ENCODE measurements at places on chromosomes 7 and 10.

DNA sequence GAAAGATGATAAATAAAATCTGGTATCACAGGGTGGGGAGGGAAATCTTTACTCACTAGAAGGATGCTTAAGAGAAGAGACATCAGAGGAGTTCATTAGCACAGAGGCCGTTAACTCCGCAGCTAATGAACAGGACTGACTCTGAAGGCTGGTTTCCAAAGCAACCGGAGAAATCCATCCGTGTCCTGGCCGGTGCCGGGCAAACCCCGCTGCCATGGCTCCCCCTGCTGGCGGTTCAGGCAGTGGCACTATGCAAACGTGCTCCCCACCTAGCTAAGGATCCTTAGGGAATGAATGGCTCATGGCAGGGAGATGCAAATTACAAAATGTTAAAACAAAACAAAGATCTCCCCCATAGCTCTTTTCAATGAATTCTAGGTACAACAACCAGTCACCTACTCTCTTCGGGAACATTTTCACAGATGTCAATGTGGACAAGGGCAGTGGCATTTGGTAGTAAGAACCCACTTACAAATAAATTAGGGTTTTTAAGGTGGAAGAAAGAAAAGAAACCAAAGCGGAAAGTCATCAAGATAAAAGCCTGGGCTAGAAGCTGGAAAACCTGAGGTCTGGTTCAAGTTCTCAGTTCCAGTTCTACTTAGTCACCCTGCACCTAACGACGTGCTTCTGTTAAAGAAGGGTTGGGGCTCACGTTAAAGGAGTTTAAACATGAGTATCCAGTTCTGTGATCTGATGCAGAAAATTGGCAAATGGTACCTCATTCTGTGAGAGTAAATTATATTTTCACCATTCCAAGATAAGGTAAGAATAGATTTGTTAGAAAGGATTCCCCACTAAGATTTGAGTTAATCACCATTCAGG, 138.2 kb downstream of the SVIL start:
- DNase-seq = peak; percentile 86

DNA sequence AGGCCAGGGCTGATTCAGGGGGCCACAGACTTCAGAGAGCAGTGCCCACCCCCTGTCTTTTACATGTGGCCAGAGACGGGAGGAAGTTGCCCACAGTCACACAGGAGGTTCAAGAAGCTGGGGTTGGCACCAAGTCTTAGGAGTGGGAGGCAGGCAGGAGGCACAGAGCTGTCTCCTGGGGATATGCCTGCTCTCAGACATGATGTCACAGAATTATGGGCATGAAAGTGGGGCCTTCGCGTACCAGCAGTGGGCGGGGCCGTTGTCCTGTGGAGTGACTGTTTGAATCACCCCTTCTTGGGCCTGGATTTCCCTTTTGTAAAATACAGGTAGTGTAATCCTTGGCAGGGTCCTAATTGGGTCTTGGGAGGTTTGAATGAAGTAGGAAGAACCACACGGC, 81.2 kb upstream of the PPIF start:
- no peak for DNase-seq

- DNase-seq = no peak
Observed at GRCh38 chr10:34176351-34176750, 638.7 kb downstream of the PARD3 start.

DNA sequence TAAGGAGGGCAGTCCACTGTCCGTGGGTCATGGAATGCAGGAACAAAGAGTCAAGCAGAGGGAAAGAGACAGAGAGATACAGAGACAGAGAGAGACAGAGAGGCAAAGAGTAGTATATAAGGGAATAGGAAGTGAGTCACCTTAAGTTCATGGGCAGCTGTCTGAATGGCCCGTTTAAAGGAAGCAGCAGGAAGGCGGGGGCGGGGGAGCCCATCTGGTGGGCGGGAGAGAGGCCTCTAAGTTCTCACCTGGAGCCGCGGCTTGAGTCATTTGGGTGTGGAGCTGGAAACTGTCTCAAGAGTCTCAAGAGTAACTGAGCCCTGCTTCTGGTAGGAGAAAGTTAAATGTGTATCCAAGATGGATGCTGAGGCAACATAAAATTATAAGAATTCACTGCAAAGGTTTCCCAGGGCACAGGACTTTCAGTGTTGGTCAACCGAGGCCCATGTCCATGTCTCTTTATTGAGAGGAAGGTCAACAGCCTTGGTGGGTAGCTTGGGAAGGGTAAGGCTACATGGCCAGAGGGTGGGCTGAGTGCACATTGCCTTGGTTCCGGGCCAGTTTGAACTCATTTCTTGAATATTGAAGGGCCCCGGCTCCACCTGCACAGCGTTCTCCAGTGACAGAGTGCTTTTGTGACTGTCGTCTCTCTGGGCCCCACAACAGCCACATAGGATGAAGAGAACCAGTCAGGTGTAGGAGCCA, 85.5 kb upstream of the CACUL1 start:
- DNase-seq = peak; percentile 66

- no peak for DNase-seq
Observed at GRCh38 chr7:92850516-92850915, 14.1 kb upstream of the CDK6 start.

DNA sequence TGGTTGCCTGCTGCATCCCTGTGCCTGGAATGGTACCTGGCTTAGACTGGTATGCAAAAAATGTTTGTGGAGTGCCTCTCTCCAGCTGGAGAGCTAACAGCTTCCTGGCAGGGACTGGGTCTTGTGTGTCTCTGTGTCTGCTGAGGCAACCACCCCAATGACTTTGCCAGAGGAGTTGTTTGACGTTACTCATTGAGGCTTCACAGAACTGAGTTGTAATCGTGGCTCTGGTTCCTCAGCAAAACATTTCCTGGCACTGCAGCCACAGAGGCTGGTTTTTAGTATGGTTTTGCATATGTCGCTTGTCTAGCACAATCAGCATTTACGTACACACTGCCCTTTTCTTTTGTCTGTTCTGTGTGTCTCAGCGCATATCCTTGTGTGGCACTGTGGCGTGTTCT, 7.5 kb downstream of the ZNF282 start:
- no peak for DNase-seq

GRCh38 chr7:138459413-138460175, 465 bp upstream of the TRIM24 start:
- DNase-seq = peak; percentile 97

DNA sequence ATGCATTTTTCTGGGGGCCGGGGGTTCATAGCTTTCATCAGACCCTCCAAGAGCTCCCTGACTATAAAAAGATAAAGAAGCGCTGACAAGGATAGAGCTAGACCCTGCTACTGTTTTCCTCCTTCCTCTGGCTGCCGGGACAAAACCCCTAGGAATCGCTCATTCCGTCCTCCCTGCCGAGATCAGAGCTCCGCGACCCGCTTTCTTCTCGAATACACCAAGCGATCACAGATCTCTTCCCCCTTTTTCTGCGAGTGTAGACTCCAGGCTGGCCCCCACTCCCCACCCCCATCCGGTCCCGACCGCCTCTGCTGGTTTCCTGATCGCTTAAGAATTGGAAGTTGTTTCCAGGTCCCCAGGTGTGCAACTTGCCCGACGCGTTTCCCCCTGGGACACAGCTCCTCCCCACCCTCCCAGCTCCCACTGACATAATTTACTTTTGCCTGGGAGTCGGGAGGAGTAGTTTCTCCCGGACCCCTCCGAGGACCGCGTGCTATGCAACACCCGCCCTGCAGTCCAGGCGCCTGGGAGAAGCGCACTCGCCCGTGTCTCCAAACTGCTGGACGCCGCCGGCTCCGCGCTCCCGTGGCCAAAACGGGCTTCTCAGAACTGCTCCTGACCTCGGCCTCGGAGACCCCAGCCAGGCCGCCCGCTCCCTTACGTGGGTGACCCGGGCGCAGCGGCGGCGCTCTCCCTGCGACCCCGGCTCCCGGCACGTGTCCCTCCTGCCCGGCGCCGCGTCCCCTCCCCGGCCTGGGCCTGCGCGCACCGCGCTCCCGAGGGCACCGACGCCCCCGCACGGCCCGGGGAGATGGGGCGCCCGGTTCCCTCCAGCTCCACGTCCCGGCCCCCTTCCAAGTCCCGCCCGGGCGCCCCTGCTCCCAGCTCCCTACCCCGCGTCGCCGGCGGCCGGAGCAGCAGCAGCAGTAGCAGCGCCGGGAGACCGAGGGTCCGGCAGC, 552 bp downstream of the IL15RA start:
- peak; percentile 83 for DNase-seq

DNA sequence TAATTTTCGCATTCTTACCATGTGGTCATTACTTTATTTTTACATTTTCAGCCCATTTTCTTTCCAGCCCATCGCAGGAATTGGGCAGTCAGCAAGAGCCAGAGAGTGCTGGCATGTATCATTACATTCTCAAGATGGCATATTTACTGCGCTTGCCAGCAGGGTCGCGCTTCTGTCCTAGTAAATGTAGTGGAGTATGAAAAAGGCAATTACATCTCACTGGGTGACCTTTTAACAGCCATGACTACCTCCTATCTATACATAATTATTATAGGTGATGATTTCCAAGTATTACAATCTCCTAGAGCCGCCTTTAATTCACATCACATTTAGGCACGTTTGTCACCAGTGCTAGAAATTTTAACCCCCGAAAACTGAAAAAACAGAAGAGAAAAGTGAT, 433.7 kb upstream of the MGMT start:
- no peak for DNase-seq

GRCh38 chr10:87511526-87511925, 6.8 kb downstream of the MINPP1 start:
- no peak for DNase-seq

GRCh38 chr7:148014541-148014940, 576.0 kb upstream of the C7orf33 start:
- DNase-seq = no peak

GRCh38 chr10:8594176-8594575, 539.7 kb downstream of the GATA3 start:
- no peak for DNase-seq

DNA sequence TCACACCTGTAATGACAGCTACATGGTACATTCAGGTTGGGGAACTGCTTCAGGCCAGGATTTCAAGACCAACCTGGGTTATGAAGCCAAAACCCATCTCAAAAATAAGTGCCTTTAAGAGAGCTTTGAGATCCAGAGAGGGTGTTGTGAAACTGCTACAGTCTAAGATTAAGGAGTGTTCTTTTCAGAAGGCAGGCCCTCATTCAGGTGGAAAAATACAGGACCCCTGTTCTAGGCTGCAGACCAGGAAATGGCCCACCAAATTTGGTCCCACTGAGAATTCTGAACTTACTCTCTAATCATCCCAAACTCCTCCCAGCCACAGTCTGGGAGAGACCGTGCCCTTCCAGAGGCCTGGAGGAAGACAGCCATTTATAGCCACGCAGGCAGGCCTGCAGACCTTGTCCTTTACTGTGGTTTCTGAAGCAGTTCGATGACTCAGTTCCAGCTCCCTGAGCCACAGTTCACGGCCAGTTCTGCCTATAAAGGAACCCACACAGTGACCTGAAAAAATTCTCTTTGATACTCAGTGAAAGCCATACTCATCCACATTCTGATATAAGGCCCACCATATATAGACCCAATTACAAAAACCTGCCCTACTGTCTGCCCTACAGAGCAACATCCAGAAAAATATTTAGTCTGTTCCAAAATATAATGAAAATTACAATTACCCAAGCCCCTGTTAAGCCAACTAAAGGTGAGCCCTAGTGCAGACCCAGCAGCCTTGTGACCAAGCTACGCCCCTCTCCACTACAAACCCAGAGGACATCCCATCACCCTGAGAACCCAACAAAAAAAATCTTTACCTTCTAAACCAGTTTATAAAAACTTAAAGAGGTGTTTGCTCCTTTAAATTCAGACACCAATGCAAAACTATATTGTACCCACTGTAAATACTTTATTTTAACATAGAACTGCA, 21.2 kb downstream of the ZNF680 start:
- DNase-seq = no peak

DNA sequence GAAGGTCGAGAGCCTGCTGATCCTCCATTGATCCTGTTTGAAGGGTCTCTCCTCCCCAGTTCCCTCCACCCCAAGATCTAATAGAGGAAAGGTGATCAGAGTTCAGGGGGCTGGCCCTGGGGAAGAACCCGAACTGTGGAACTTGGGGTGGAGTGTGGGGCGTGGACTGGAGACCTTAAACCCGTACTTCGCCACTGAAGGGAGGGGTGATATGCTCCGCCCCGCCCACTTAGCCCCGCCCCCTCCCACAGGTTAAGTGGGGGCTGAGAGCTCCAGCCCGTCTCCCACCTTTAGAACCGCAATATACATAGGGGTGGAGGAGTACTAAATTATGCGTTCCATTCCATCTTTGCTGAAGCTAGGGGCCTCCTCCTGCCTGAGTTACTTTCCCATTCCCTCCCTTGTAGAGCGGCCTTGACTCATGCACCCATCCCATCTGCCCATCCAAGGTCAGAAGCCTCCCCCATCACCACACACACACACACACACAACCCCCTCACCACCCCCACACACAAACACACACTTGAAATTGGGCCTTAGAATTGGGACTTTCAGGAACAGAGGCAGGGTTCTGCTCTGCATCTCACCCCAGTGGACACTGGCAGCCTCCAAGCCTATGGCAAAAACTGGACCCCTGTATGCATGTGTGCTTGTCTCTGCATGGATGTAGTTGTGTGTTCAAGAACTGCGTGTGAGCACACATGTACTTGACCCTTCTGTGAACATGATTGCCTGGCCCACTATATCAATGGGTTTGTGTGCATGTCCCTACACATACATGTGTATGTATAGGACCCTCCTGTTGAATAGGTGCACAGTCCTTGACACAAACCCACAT, 991 bp downstream of the SEMA4G start:
- DNase-seq = no peak

DNA sequence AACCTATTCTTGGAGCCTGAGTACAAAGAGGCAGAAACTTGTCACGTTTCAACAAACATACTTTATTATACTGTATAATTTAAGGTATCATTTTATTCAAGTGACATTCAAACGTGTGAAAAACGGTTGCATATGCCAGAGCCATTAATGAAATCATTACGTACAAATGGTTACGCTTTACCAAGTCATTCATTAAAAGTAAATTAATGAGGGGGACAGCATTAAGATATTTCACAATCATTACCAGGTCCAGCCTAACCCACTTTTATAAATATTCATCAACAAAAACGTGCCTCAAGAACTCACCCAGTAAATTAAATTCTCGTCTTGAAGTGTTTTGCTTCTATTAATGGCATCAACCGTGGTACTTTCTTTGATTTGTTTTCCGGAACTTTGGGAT, 253.0 kb downstream of the RPS24 start:
- DNase-seq = no peak

GRCh38 chr10:77537071-77537470, 100.5 kb downstream of the KCNMA1 start:
- DNase-seq = no peak

- DNase-seq = no peak
Observed at GRCh38 chr7:44607141-44608068, 978 bp downstream of the OGDH start.

DNA sequence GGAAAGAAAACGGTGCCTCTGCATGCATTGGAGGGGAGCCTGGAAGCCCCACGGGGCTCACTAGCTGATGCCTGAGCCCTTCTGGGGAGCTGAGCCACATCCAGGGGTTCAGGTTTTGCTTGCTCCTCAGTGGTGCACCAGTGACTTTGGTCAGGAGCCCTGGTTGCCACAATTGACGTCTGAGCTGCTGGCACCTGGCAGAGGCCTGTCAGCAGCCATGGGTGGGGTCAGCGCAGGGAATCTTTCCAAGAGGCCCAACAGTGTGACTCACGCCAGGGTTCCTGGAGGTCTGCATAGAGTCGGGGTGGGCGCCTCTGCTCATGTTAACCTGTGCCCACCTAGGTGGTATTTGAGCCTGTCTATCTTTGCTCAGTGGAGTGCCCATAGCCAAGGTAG, 138.7 kb downstream of the NEURL1 start:
- no peak for DNase-seq

- no peak for DNase-seq
Observed at GRCh38 chr10:127976286-127976685, 69.4 kb downstream of the PTPRE start.
